ENCODE measurements at places on chromosomes 7 and 10. TPM values are rescaled to one million over a fixed set of nuclear protein-coding genes. Genes with fewer than 3 reads are reported as not detected.
A peak's percentile ranks its signal among the peaks of the same experiment; 100 is the strongest.

Gene EVX1
- not detected for total RNA-seq

Gene C10orf62
- not detected for total RNA-seq

Gene FRMPD2
- 0.02 TPM for total RNA-seq

Gene CUL2
- 17.3 TPM for total RNA-seq

GRCh38 chr10:83965473-83965872 lies 173.8 kb upstream of the GHITM start:
- no peak for DNase-seq

- DNase-seq: peak; percentile 3
Measured at GRCh38 chr10:65123120-65123519, 1601.9 kb downstream of the REEP3 start.

Data from H4 (cell line).